Renal pelvis (tissue), 12 donors: ENCODE measurements at places on chromosomes 1 and 21.

DNA sequence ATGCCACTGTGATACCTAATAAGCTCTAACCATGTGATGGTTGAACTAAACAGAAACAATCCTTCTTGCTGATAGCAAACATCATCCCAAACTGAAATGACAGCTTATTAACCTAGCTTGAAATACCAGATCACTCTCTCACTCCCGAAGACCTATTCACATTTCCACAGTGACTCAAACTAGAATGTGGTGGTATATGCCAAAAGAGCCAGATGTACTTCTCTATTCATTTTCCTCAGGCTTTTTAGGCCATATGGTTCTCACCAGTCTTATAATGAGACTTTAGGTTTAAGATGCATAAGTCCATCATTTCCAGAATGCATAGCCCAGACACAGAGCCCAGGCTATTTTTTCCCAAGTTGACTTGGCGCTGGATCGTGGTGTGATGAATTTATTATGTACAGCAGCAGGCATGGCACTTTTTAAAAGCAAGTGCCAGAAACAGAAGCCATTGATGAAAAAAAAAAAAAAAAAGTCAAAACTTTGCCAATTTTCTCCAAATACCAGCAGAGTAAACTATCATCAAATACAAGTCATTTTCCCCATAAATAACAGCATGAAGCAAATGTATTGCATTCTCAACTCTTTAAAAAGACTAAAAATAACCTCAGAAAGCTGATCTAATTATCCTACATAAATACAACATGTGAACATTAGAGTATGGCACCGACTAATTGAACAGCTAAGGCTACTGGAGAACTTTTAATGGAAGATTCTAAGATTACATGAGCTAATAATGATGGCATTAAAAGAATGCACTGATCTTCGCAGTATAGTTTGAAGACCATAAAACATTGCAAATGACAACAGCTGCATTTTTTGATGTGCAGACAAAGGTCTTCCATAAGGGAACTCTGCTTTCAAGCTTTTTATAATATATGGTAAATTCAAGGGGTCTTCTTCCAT is 365.4 kb downstream of the LRRIQ3 start:
- DNase-seq = no peak

DNA sequence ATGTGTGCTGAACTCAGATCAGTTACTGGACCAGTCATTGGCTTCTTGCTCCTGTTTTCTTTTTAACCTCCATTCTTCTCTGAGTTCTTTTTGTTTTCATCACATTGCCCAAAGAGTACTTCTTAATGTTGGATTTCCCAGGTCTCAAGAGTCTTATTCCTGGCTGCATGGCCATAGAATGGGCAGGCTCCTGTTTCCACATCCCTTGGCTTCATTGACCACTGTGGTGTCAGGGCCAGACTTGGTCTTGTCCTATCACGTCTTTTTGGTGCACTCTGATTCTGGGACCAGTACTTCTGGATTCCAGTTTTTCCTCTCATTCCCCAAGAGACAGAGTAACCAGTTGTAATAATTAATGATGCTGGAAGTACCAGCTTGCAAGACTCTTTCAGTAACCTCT is 41.8 kb downstream of the MRPS6 start:
- no peak for DNase-seq

DNA sequence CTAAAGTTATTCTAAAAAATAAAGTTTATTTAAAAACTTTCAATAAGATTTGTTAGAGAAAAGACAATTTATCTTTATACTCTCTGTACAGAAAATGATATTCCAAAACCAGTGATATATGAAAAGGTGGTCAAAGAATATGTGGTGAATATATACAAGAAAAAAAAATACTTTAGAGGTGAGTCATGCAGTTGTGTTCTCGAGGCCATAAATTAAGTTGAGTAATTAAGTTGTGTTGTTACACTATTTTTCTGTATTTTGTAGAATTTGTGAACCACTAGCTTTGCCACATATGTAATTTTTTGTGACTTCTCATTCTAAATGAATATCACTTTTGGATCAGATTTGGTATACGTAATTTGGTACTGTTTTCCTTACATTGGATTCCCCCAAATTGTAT is 23.6 kb upstream of the DUSP10 start:
- DNase-seq = no peak

- DNase-seq = no peak
These were observed 94.5 kb downstream of the FNBP1L start for GRCh38 chr1:93542398-93542797.

DNA sequence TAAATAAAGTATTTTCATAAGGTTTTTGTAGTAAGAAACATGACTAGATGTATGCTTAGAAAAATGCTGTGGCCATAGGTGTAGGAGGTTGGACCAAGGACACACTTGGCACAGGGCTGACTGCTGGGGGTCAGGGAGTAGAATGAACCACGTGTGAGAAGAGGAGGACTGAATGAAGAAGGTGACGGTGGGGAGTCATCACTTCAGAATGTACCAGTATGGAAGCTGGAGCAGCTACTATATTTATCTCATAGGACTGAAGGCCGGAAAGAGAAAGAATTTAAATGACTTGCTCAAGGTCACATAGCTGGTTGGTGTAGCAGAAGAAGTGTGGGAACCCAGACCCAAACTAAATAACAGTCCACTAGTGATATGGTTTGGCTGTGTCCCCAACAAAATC is 79.8 kb upstream of the HAO2 start:
- no peak for DNase-seq

DNA sequence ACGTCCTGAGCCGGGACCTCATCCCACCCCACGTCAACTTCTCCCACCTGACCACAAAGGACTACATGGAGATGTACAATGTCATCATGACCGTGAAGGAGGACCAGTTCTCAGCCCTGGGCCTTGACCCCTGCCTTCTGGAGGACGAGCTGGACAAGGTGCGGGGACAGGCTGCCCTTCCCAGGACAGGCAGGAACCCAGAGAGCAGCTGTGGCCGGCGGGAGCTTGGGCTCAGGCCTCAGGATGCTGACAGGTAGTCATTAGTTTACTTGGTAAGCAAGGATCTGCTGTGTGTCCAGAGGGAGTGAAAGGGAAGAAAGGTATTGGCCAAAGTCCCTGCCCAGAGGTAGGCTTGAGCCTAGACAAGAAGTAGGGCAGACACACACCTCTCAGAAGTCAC is 17.6 kb upstream of the KCNC4 start:
- DNase-seq = no peak

DNA sequence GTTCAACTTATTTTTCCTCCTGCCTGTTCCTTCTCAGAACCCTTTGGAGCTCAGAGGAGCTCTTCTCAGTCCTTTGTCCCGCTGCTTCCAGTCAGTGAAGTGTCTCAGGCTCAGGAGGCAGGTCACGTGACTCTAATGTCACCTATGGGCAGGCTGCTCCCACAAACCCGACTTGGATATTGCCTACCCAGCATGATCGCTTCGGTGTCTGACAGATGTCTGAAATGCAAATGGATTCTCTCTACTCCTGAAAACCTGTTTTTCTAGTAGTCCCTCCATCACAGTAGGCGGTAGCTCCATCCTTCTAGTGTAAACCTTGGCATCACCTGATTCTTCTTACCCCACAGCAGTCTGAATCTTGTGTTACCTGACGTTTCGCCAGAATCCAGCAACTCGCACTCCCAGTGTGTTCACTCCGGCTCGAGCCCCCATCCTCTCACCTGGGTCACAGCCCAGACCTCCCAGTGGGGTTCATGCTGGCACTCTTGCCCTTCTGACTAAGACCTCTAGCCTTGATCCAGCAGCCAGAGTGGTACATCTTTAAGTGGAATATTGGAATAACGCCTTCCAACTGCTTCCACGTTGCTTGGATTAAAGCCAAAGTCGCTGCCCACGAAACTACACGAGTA is 5.4 kb downstream of the PADI6 start:
- DNase-seq = no peak

DNA sequence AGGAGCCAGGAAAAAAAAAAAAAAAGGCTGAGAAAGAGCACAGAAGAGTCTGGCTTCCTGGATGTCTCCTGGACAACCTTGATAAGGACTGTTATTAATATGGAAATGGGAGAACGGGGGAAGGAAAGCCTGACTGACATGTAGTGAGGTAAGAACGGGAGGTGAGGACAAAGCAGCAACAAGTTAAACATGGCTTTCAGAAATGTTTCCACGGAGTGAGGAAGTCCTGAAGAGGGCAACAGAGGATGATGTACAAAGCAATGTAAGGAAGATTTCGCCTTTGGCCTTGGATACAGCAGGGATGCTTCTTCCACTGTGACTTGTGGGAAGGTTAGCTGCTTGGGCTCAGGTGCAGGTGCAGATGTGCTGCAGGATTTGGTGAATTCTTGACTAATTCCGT is 11.9 kb upstream of the NIBAN1 start:
- DNase-seq = no peak

GRCh38 chr1:201676641-201677040 is 137.7 kb downstream of the NAV1 start:
- DNase-seq = no peak

- no peak for DNase-seq
These were observed 167.4 kb downstream of the LRRC40 start for GRCh38 chr1:70038025-70038424.

- peak; percentile 10 for DNase-seq
These were observed 119.6 kb downstream of the ACTL8 start for GRCh38 chr1:17874710-17875109.

DNA sequence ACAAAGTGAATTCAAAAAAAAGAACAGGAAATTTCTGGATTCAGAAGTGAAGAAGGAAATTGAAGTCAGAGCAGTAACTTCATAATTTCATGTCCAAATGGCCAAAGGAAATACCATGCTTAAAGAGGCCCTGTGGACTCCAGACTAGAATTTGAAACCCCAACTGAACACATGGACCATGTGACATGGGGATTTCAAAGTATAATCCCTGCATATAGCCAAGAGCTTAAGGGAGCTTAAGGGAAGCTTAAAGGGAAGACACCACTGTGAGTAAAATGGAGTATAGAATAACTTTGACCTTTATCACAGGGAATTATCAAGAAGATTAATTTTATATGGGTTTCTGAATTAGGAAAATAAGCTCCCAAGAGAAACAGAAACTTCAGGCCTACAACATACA is 241.8 kb upstream of the POGK start:
- DNase-seq = no peak

DNA sequence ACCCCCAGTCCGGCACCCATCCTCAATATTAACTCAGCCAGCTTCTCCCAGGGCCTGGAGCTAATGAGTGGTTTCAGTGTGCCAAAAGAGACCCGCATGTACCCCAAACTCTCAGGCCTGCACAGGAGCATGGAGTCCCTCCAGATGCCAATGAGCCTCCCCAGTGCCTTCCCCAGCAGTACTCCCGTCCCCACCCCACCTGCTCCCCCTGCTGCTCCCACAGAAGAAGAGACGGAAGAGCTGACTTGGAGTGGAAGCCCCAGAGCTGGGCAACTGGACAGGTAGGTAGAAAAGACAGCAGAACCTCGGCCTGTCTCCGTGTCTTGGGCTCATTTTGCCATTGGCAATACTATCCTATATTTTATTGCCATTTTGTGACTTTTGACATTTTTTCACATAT is 45.4 kb upstream of the IPO9 start:
- DNase-seq = no peak

GRCh38 chr1:12166834-12167492 is at the start of gene TNFRSF1B:
Gene TNFRSF1B, plus strand, starts transcription at chr1:12166991. Its CDS starts 101 bp downstream, at chr1:12167092.
- no peak for DNase-seq

DNA sequence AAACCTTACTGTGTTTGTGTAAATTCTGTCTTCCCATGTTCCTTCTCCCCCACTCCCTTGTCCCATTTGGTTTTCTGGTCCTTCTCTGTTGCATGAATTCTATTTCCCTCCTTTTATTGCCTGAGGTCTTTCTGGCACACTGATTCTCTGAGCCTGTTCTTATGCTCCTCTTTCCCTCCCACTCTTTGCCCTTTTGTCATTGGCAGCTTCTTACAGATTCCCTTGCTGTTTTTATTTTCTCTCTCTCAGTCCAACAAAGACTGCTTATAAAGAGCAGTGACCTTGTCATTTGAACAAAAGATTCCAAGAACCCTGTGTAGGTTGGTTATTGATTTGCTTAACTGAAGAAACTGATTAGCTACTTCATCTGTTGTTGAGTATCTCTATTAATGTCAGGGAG is 49.7 kb downstream of the GPR52 start:
- no peak for DNase-seq

DNA sequence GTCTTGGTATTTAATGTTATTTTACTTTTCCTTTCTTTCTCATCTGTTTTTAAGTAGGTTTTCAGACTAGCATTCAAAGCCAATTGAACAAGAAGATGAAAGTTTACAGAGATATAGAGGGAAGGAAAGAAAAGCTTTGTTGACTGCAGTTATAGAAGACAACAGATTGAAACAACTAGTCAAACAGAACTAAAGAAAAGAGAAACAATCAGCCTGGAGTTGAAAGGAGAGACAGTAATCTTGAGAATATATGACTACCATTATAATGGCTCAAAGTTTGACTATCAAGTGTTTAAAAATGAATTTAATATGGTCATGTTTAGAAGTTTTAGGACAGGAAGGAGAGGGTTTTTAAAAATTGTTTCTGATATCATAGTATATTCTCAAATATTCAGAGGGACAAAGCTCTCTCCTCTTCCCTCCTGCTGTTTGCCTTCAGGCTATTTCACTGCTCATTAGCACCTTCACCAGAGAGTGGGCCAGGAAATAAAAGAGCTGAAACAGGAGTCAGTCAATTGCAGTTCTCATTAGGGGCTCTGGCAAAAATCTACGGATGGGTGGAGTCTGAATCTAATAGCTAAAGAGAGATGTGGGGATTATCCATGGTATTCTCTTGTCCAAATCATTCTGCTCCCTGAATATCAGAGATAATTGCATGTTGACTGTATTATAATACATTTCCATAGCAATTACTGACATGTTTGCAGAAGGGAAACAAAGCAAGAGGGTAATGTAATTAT is 577.8 kb downstream of the BRINP3 start:
- no peak for DNase-seq

DNA sequence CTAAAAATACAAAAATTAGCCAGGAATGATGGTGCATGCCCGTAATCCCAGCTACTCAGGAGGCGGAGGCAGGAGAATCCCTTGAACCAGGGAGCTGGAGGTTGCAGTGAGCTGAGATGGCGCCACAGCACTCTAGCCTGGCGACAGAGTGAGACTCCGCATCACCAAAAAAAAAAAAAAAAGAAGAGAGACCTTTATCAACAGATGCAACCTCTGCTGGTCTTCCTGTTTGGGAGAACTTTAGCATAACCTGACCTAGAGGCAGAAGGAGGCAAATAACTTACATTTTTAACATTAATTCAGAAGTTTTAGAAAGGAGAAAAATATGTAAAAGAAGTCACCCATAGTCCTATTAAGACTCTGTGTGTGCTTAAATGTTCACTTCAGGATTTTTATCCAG is 32.4 kb downstream of the SLAMF1 start:
- no peak for DNase-seq

GRCh38 chr1:205774198-205775014 is 876 bp downstream of the RAB29 start:
- no peak for DNase-seq

- DNase-seq = no peak
These were observed 1234.4 kb downstream of the KCNT2 start for GRCh38 chr1:195373856-195374255.
